ENCODE measurements at places on chromosomes 1 and 21.

DNA sequence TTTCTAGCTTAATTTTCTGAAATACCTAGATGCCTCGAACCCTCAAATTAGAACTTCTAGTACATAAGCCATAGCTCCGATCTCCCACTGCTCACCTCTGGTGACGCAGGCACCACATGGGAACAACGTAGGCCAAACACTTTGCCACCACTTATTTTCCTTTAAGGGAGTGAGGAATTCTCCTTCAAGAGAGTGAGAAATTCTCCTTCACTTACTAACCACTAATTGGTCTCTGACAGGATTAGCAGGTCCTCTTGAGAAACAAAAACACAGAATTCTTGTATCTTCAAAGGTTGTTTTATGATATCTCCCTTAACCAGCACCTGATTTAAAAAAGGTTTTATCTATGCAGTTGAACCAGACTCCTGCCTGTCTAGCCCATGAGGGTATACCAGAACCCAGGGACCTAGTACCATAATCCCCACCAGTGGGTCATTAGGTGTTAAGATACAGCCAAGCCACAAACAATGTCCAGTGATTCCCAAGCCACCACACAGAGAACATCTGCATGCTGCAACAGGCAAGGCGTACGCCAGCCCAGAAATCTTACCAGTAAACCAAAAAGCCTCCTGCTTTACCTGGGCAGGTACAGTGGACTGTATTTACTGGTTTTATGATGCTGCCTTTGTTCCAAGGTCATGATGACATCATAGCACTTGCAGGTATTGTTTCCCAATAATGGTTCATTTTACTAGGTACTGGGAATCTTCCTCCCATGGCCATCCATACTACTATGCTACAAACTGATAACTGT is 20.3 kb upstream of the CXADR start:
- DNase-seq, result no peak
- H3K36me3 ChIP-seq, result no peaks in the 10 kb centered on the region
- H3K4me1 ChIP-seq, result peaks cover 10% of the 10 kb centered on the region

DNA sequence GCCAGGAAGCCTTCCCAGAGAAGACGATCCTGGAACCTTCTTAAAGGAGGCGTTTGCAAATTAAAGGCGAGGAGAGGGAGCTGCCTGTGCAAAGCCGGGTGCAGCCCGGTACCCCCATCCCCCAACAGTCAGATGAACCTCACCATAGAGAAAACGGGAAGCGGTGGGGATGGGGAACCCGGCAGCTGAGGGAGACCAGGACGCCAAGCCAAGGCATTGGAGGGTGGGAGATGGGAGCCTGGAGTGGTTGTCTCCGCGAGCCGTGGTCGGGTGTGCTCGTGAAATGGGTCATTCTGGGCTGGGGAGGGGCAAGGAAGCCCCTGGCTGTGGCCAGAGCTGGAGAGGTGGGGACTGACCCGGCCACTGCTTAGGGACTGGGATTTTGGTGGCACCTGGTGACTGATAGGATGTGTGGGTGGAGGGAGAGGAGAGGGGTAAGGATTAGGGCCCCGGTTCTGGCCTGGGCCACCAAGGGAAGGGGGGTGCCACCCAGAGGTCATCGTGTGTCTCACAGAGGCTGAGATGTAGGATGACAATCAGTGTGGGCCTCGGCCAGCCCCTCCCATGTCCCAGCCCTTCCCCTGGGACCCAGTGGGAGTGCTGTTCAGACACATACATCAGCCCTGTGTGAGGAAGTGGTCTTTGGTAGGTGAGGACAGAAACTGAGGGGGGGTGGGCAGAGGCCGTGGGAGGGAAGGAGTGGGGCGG is 676 bp upstream of the PADI2 start:
- peak; percentile 73 for DNase-seq
- H3K4me1 ChIP-seq, result peaks cover 23% of the 10 kb centered on the region
- peak overlapping the region; percentile 42 for H3K4me3 ChIP-seq
- no peaks in the 10 kb centered on the region for H3K36me3 ChIP-seq

DNA sequence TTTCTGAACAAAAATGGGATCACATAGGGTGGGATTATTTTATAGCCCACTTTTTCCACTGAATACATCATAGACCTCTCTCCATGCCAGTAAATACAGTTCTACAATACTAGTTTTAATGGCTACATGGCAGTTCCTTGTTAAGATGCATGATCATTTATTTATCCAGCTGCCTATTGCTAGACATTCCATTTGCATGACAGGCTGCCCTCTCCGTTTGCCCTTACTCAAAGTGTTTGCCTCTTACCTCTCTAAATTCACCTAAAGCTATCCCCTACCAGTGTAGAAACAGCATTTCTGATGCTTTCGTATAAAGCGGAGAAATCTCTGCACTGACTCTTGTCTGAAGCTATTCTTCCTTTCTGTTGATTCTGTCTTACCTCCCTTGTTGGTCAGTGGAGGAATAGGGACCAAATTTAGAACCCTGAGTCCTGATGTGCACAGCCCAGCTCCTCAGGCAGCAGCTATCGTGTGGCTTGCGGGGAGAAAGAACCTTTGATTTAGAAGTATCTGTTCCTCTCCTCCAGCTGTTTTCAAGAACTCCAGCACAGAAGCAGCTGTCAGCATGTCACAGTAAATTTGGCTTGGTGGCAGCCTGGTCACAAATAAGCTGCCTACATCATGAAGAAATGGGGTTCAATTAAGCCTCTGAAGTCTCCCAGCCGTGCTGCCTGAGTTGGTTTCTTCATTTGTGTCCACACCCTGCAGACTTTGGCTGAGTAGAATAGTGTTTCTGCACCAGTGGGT is 337.3 kb downstream of the PRDM2 start:
- H3K4me3 ChIP-seq, result no peak overlapping the region
- H3K36me3 ChIP-seq, result no peaks in the 10 kb centered on the region
- H3K4me1 ChIP-seq, result no peaks in the 10 kb centered on the region

DNA sequence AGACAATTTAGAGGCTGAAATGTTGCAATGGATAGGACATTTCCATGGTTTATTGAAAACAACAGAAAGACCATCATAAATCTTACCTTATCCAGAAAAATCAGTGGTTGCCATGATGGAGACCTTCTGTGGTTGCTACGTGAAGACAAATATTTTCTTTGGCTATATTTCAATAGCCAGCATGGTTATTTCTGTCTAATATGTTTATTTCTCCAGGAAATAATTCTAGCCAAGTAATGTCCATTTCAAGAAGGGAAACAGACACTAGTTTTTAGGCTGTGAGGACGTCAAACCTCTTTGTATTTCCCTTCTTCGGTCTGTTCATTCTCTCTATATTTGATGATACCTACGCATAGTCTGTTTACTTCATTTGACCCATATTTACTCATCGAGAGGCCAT is 49.2 kb upstream of the NFASC start:
- H3K36me3 ChIP-seq, result no peaks in the 10 kb centered on the region
- H3K4me1 ChIP-seq, result peaks cover 6% of the 10 kb centered on the region
- no peak for DNase-seq
